ENCODE measurements at places on chromosomes 4 and X. TPM values are rescaled to one million over a fixed set of nuclear protein-coding genes. Genes with fewer than 3 reads are reported as not detected.

GRCh38 chr4:1608196-1608820, 75.8 kb downstream of the FAM53A start:
- peak; percentile 56 for DNase-seq
- H3K4me3 ChIP-seq = no peak overlapping the region
- no peaks in the 10 kb centered on the region for H3K4me1 ChIP-seq
- H3K36me3 ChIP-seq = no peaks in the 10 kb centered on the region

DNA sequence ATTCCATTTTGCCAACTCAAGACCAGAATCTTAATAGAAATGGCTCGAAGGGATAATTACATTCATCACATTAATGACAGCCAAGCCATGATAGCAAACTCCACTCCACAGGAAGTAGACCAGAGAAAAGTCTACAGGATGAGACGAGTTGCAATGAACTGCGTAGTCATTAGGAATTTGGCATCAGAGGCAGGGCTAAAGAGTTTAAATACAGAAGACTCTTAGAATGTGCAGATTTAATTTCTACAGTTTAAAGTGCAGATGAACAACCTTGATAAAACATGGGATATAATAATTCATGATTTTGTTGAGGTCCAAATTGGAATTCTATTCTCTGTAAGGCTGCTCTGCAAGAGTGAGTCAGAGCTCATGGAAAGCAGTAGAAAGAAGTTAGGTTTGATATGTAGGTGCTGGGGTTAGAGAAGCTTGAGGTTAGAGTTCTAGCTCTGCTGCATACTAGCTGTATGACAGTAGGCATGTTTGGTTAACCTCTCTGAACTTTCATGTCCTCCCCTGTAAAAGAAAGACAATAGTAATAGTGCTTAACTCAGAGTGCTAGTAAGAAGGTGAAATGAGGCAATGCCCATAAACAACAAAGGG, 32.2 kb downstream of the LNX1 start:
- H3K27me3 ChIP-seq = peaks cover 11% of the 10 kb centered on the region
- no peaks in the 10 kb centered on the region for H3K36me3 ChIP-seq
- no peak for DNase-seq
- H3K4me1 ChIP-seq = no peaks in the 10 kb centered on the region
- H3K27ac ChIP-seq = no peak overlapping the region

GRCh38 chr4:57410331-57411052, 300.3 kb upstream of the IGFBP7 start:
- H3K4me1 ChIP-seq = no peaks in the 10 kb centered on the region
- H3K4me3 ChIP-seq = no peak overlapping the region
- no peak overlapping the region for H3K27ac ChIP-seq
- H3K27me3 ChIP-seq = no peaks in the 10 kb centered on the region
- H3K36me3 ChIP-seq = no peaks in the 10 kb centered on the region

- H3K4me3 ChIP-seq = no peak overlapping the region
- no peak overlapping the region for H3K27ac ChIP-seq
- no peaks in the 10 kb centered on the region for H3K36me3 ChIP-seq
- peaks cover 8% of the 10 kb centered on the region for H3K27me3 ChIP-seq
- no peak for DNase-seq
Observed at GRCh38 chrX:154030266-154030665, 10.6 kb upstream of the IRAK1 start.

- H3K4me1 ChIP-seq = no peaks in the 10 kb centered on the region
- H3K27ac ChIP-seq = no peak overlapping the region
Observed at GRCh38 chrX:18733287-18733686, 25.8 kb downstream of the PPEF1 start.

GRCh38 chr4:675980-676870, 1.9 kb downstream of the MYL5 start:
- DNase-seq = no peak
- H3K27me3 ChIP-seq = no peaks in the 10 kb centered on the region
- H3K36me3 ChIP-seq = peaks cover 5% of the 10 kb centered on the region

GRCh38 chr4:6825403-6825802, 42.9 kb downstream of the KIAA0232 start:
- peak overlapping the region; percentile 84 for H3K27ac ChIP-seq
- peaks cover 46% of the 10 kb centered on the region for H3K4me1 ChIP-seq
- peaks cover 5% of the 10 kb centered on the region for H3K36me3 ChIP-seq
- H3K27me3 ChIP-seq = no peaks in the 10 kb centered on the region
- H3K4me3 ChIP-seq = peak overlapping the region; percentile 72
- DNase-seq = peak; percentile 65

DNA sequence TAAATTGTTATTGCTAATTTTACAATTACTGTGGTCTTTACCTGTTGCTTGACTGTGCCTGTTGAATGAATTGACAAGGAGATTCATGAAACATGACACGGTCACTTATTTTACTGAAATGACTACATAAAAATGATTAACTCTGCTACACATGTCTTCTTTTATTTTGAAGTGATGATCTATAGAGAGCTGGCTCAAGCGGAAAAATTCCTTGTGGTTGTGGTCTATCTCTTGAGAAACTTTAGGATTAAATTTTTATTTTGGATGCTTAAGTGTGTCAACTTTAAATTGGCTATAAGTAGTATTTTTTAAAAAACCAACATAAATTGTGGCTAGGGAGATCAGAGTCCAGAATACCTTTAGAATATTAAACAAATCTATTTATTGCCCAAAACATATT, 131.8 kb upstream of the PITX2 start:
- no peaks in the 10 kb centered on the region for H3K36me3 ChIP-seq
- H3K4me3 ChIP-seq = no peak overlapping the region
- H3K4me1 ChIP-seq = no peaks in the 10 kb centered on the region
- no peaks in the 10 kb centered on the region for H3K27me3 ChIP-seq
- H3K27ac ChIP-seq = no peak overlapping the region
- no peak for DNase-seq

DNA sequence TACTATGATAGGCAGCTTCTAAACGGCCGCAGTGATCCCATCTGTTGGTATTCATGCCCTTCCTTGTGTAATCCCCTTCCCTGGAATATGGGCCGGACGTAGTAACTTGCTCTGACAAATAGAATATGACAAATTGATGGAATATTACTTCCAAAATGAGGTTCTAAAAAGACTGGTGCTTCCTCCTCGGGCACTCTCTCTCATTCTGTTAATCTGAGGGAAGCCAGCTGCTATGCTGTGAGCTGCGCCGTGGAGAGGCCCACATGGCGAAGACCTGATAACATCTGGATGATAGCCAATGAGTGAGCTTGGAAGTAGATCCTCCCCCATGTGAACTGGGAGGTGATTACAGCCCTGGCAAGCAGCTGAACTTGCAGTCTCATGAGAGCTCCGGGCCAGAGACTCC, 27.2 kb upstream of the SLC25A4 start:
- peaks cover 17% of the 10 kb centered on the region for H3K27me3 ChIP-seq
- H3K27ac ChIP-seq = no peak overlapping the region
- H3K4me1 ChIP-seq = no peaks in the 10 kb centered on the region
- DNase-seq = no peak

GRCh38 chr4:54683616-54684346, 26.0 kb downstream of the KIT start:
- no peak for DNase-seq
- H3K27ac ChIP-seq = peak overlapping the region; percentile 12
- H3K4me1 ChIP-seq = peaks cover 28% of the 10 kb centered on the region
- no peaks in the 10 kb centered on the region for H3K36me3 ChIP-seq
- H3K4me3 ChIP-seq = peak overlapping the region; percentile 56

GRCh38 chr4:1047106-1047975, 35.9 kb downstream of the FGFRL1 start:
- no peak overlapping the region for H3K4me3 ChIP-seq
- DNase-seq = peak; percentile 54
- H3K4me1 ChIP-seq = peaks cover 10% of the 10 kb centered on the region
- H3K27ac ChIP-seq = no peak overlapping the region

GRCh38 chr4:75089206-75089605, 156.3 kb downstream of the PARM1 start:
- H3K36me3 ChIP-seq = no peaks in the 10 kb centered on the region
- DNase-seq = no peak
- no peak overlapping the region for H3K27ac ChIP-seq

GRCh38 chrX:150730719-150731118, 37.5 kb downstream of the MTMR1 start:
- H3K36me3 ChIP-seq = peaks cover 14% of the 10 kb centered on the region
- H3K27ac ChIP-seq = no peak overlapping the region
- DNase-seq = no peak
- H3K27me3 ChIP-seq = peaks cover 10% of the 10 kb centered on the region
- peaks cover 6% of the 10 kb centered on the region for H3K4me1 ChIP-seq

DNA sequence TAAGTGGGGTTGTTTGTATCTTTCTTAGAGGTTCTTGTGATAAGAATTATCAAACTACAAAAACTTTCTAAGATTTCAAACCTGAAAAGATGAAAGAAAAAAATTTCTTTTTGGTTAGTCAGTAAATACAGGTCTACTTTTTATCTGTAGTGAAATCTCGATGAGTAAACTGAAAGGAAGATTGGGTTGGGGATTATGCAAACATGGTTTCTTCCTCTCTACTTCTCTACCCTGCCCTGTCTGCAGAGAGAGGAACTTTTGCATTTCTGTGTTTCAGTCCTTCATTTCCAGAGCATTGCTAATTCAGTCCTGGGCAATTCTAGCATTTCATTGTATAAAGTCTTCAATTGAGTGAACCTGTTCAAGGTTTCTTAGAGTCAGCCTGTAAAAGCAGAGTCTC, 51.6 kb upstream of the IL2 start:
- H3K4me3 ChIP-seq = no peak overlapping the region
- no peaks in the 10 kb centered on the region for H3K4me1 ChIP-seq
- peaks cover 8% of the 10 kb centered on the region for H3K27me3 ChIP-seq

GRCh38 chrX:39201305-39201990, 400.2 kb downstream of the MID1IP1 start:
- DNase-seq = no peak
- no peak overlapping the region for H3K4me3 ChIP-seq
- no peak overlapping the region for H3K27ac ChIP-seq
- H3K27me3 ChIP-seq = peaks cover 13% of the 10 kb centered on the region
- no peaks in the 10 kb centered on the region for H3K36me3 ChIP-seq

Gene TRPC5OS
- total RNA-seq = not detected

Gene SLC25A43
- 4.7 TPM for total RNA-seq

Gene CYTL1
- total RNA-seq = not detected

Gene SOD3
- total RNA-seq = not detected

Gene CXorf58
- not detected for total RNA-seq

Gene CXorf49
- not detected for total RNA-seq

Gene UGT2B28
- total RNA-seq = not detected
